ENCODE measurements at places on chromosomes 13 and 19. TPM values are rescaled to one million over a fixed set of nuclear protein-coding genes. Genes with fewer than 3 reads are reported as not detected.

GRCh38 chr13:83666141-83666540 is 216.1 kb downstream of the SLITRK1 start:
- no peak overlapping the region for H3K4me3 ChIP-seq
- no peaks in the 10 kb centered on the region for H3K4me1 ChIP-seq
- no peak overlapping the region for H3K27ac ChIP-seq

Gene LGI4
- 0.40 TPM for total RNA-seq

GRCh38 chr13:95181586-95181985 is 119.7 kb downstream of the ABCC4 start:
- H3K4me1 ChIP-seq: peaks cover 68% of the 10 kb centered on the region
- peaks cover 52% of the 10 kb centered on the region for H3K36me3 ChIP-seq
- H3K4me3 ChIP-seq: no peak overlapping the region
- no peaks in the 10 kb centered on the region for H3K27me3 ChIP-seq

DNA sequence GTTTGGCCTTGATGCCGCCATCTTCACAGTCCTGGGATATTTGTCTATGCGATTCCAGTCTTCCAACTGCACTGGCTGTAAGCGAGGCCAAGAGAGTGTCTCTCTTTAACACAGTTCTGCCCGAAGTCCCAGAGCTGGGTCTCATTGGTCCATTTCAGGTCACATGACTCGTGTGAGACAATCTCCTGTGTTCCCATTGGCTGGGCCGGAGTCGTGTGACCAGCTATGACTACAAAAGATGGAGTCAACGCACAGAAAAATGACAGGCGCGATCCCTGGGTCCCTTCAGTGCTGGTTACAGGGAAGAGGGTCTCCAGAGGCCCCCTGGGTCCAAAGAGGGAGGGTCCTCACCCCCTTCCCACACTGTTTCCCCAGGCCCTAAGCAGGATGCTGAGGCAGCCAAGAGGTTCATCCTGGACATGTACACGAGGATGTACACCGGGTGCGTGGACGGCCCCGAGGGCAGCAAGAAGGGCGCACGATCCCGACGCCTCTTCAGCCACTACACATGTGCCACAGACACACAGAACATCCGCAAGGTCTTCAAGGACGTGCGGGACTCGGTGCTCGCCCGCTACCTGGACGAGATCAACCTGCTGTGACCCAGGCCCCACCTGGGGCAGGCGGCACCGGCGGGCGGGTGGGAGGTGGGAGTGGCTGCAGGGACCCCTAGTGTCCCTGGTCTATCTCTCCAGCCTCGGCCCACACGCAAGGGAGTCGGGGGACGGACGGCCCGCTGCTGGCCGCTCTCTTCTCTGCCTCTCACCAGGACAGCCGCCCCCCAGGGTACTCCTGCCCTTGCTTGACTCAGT is 15.9 kb upstream of the S1PR4 start:
- H3K27me3 ChIP-seq: no peaks in the 10 kb centered on the region
- H3K4me3 ChIP-seq: no peak overlapping the region
- peak; percentile 55 for DNase-seq
- peak overlapping the region; percentile 74 for H3K27ac ChIP-seq
- H3K36me3 ChIP-seq: peaks cover 68% of the 10 kb centered on the region

Gene MEF2B
- 2.4 TPM for total RNA-seq

DNA sequence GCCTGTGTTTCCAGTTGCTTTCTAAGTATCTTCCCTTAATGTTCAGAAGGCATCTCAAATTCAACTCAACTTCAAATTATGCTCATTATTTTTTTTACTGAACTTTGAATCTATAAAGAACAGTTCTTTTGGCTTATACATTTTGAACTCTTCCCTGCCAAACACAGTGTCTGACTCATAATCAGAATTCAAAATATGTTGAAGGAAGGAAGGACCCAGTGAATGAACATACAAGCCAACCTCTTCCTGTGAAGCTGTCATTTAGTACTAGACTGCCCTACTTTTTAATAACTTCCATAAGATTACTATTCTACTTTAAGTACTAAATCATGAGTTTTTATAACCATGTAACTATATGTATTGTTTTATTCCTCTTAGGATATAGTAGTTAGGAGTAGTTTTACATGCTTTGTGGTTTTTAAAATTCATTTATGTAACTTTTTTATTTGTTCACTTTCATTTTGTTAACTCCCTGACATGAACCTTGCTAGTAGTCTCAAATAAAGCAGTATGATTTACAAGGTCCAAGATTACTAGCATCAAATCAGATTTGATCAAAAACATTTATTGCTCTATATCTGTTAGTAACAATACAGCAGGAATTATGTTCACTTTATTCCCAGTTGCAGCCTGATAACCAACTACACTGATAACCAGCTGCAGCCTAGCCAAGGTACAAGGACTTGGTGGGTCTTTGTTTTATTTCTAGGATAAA is 6.4 kb downstream of the NUDT15 start:
- no peak for DNase-seq
- H3K4me3 ChIP-seq: peak overlapping the region; percentile 10
- H3K4me1 ChIP-seq: peaks cover 39% of the 10 kb centered on the region

- peaks cover 61% of the 10 kb centered on the region for H3K36me3 ChIP-seq
- H3K4me3 ChIP-seq: peak overlapping the region; percentile 100
- peak; percentile 54 for DNase-seq
- H3K4me1 ChIP-seq: peaks cover 82% of the 10 kb centered on the region
- H3K27me3 ChIP-seq: no peaks in the 10 kb centered on the region
- peak overlapping the region; percentile 100 for H3K27ac ChIP-seq
Measured at GRCh38 chr19:49335784-49336481, 727 bp downstream of the CD37 start.

Gene URAD
- not detected for total RNA-seq

DNA sequence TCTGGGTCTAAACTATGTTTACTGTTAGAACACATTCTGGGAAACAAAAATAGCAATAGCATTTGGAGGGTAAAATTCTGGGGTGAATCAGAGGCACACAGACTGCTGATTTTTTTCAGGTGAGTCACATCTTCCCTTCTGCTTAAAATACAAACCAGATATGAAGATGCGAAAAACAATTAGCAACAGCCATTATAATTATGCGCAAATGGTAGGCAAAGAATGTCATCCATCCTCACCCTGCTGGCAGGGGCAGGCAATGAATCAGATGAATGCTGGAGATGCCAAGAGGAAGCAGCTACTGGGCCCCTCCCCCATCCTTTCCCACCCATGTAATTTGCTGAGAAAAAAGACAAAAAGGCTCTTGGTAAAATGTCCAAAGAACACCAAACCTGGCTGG is 282.9 kb downstream of the KLF5 start:
- no peaks in the 10 kb centered on the region for H3K4me1 ChIP-seq
- H3K36me3 ChIP-seq: no peaks in the 10 kb centered on the region
- H3K27me3 ChIP-seq: no peaks in the 10 kb centered on the region
- DNase-seq: no peak
- no peak overlapping the region for H3K4me3 ChIP-seq

DNA sequence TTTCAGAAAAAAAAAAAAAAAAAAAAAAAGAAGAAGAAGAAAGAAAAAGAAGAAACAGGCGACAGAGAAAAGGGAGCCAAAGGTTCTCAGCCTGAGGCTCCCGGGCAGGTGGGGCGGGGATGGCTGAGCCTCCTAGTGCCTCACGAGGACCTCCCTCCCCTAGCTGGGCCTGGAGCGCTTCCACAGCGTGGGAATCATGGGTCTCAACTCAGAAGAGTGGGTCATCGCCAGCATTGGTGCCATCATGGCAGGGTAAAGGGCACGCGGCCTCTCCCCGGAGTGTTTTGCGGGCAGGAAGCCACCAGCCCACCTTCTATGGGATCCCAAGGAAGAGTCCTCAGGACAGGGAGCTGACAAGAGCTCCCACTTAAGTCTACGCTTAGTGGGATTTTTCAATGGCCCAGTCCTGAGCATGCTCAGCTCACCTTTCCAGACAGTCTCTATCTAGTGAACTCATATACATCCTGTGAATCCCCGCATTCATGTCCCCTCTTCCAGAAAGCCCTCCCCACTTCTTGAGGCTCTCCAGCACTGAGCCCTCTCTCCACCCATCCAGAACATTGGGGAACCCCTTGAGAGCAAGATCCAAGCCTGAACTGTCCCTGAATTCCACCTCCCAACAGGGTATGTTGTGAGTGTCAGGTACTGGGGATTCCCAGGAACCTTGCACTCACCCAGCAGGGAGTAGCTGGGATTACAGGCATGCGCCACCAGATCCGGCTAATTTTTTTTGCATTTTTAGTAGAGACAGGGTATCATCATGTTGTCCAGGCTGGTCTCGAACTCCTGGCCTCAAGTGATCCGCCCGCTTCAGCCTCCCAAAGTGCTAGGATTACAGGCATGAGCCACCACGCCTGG is 69.6 kb downstream of the ACSBG2 start:
- H3K4me3 ChIP-seq: no peak overlapping the region
- no peak for DNase-seq
- H3K36me3 ChIP-seq: no peaks in the 10 kb centered on the region
- H3K27ac ChIP-seq: no peak overlapping the region
- H3K4me1 ChIP-seq: no peaks in the 10 kb centered on the region

DNA sequence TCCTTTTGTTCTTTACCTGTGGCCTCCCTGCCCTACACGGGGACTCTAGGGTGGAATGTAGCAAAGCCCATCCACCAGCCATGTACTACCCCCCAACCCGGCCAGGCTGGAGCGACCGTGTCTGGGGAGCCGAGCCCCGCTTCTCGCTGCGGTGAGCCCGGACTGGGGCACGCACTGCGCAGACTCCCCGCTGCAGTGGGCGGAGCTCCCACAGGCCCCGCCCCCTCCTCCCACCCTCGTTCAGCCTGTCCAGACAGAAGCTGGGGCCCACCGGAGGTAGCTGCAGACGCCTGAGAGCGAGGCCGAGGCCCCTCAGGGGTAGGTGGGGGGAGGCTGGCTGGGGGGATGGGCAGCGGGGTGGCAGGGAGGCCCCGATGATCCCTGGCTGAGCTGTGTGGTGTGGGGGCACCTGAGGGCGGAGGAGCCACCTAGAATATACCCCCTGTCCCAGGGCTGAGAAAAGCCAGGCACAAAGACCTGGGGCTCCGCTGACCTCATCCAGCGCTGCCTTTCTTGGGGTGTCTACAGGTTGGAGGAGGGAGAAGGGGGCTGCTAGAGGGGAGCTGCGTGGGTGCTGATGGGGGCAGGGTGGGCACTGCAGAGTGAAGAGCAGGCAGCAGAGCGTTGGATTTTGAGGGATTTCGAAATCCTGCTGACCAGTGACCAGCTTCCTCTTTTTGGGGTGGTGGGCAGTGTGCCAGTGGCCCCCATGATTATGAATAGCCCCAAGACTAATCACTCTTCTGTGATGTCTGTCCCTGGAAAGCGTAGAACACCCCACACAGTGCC is 17.3 kb downstream of the PLD3 start:
- DNase-seq: peak; percentile 33
- no peaks in the 10 kb centered on the region for H3K27me3 ChIP-seq
- peaks cover 3% of the 10 kb centered on the region for H3K36me3 ChIP-seq
- peak overlapping the region; percentile 34 for H3K4me3 ChIP-seq
- H3K27ac ChIP-seq: no peak overlapping the region

Gene MEDAG
- total RNA-seq: not detected

DNA sequence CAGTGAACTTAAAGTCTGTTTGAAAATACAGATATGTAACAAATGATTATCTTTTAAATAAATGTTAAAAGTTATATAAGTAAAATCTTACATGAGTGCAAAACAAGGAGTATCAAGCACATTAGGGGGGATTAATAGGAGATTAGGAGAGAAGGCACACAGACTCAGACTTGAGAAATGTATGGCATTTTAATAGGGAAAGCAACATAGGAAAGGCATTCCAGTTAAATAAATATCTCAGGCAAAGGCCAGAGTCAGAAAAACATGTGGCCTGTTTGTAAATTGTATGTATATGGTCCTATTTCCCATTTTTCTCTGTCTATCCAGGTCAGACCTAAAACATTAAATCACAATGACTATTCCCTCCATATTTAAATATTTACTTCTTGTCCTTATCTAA is 462.7 kb downstream of the GPC6 start:
- no peaks in the 10 kb centered on the region for H3K36me3 ChIP-seq
- DNase-seq: no peak
- H3K4me3 ChIP-seq: no peak overlapping the region

Gene DLEU7
- total RNA-seq: not detected

DNA sequence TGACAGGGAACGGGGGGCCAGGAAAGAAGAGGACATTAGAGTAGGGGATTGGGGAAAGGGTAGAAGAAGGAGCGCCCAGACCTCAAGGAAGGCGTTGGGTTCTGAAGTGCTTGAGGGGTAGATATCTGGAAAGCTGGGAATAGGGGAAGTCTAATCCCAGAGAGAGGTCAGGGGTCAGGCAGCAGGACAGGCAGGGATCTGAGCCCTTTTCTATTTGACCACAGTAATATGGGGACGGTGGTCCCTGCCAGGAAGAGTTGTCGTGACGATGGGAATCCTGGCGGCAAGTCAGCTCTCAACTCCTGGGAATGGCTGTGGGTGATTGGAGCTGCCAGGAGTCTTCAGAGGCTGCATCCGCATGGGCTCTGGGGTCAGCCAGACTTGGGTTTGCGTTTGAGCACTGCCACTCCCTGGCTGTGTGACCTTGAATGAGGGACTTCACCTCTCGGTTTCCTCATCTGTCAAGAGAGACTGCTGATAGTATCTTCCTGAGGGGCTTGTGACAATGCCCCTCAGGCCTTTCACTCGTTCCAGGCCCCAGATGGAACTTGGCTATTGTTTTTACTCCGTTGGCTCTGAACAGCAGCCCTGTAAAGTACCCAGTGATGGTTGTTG is 1.3 kb downstream of the AP2A1 start:
- DNase-seq: no peak
- H3K27ac ChIP-seq: peak overlapping the region; percentile 89
- peaks cover 13% of the 10 kb centered on the region for H3K36me3 ChIP-seq
- H3K4me1 ChIP-seq: peaks cover 46% of the 10 kb centered on the region

DNA sequence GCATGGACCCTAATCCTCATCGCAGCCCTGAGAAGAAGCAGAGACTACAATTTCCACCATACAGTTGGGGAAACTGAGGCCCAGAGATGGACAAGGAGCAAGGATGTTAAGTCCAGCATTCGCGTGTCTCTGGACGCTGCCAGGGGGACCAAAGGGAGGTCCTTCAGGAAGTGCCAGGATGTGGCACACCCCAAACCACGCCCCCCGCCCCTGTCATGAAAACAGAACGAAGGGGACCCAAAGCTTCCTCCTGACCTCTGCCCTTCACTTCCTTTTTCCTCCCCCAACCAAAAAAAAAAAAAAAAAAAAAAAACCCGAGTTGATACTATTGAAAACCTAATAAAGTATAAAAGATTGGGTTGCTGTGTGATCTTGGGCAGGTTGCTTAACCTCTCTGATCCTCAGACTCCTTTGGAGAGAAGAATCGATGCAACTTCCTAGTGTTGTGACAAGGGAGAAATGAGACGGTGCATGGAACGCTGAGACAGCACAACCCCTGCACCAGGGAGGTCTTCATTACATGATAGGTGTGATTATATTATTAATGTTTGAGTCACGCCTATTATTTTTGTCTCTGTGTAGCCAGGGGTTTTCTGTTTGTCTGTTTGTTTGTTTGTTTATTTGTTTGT is 2.7 kb upstream of the ZBTB7A start:
- no peaks in the 10 kb centered on the region for H3K36me3 ChIP-seq
- H3K4me3 ChIP-seq: peak overlapping the region; percentile 81
- peak overlapping the region; percentile 93 for H3K27ac ChIP-seq
- peak; percentile 76 for DNase-seq
- H3K4me1 ChIP-seq: peaks cover 25% of the 10 kb centered on the region

Gene ZSCAN1
- total RNA-seq: not detected

GRCh38 chr19:293436-294110 is 2.4 kb upstream of the PLPP2 start:
- no peak for DNase-seq
- peaks cover 4% of the 10 kb centered on the region for H3K4me1 ChIP-seq
- H3K27me3 ChIP-seq: peaks cover 43% of the 10 kb centered on the region
- H3K4me3 ChIP-seq: no peak overlapping the region

Gene CNFN
- not detected for total RNA-seq

GRCh38 chr13:21971662-21972621 is 301.1 kb downstream of the FGF9 start:
- H3K27ac ChIP-seq: no peak overlapping the region
- H3K27me3 ChIP-seq: no peaks in the 10 kb centered on the region
- no peaks in the 10 kb centered on the region for H3K4me1 ChIP-seq
- no peak for DNase-seq
- no peak overlapping the region for H3K4me3 ChIP-seq

Data from activated CD4-positive, alpha-beta T cell treated with anti-CD3 and anti-CD28 coated beads, Interleukin-2, amount 10 ng/mL, durations not matched to agents 7 days and 5 days (primary cell).